ENCODE measurements at places on chromosomes 7 and 10. TPM values are rescaled to one million over a fixed set of nuclear protein-coding genes. Genes with fewer than 3 reads are reported as not detected.

The PRPS1L1 gene
- total RNA-seq: not detected

The CNNM2 gene
- 6.5 TPM for total RNA-seq

The MYL10 gene
- total RNA-seq: not detected

The ZFAND2A gene
- total RNA-seq: 20.5 TPM

The RBM20 gene
- total RNA-seq: under 0.01 TPM

The PNLIPRP1 gene
- total RNA-seq: not detected

The NEURL1 gene
- total RNA-seq: 1.00 TPM

The MOGAT3 gene
- not detected for total RNA-seq

The OPN1SW gene
- not detected for total RNA-seq

The SGPL1 gene
- total RNA-seq: 40.0 TPM

The DPP6 gene
- total RNA-seq: 0.50 TPM

The ZNF503 gene
- 5.8 TPM for total RNA-seq

The BLOC1S2 gene
- total RNA-seq: 47.4 TPM

The FAM13C gene
- total RNA-seq: 0.50 TPM

The EPHA1 gene
- total RNA-seq: 0.33 TPM

The VGF gene
- 249 TPM for total RNA-seq

The ETV1 gene
- total RNA-seq: 17.2 TPM

The NACAD gene
- 2.4 TPM for total RNA-seq

The ARL5B gene
- total RNA-seq: 10.8 TPM

The SFTPA1 gene
- total RNA-seq: under 0.01 TPM

The ITGA8 gene
- 1.1 TPM for total RNA-seq

The GRID1 gene
- total RNA-seq: 0.33 TPM

The UPK3B gene
- total RNA-seq: not detected

The EGR2 gene
- 1.6 TPM for total RNA-seq

The CYP3A7 gene
- total RNA-seq: 0.55 TPM

The FLNC gene
- total RNA-seq: 286 TPM

The MSMB gene
- not detected for total RNA-seq

The OLAH gene
- 0.25 TPM for total RNA-seq

The FAM25C gene
- not detected for total RNA-seq

The SPDYE1 gene
- total RNA-seq: not detected

The RHOBTB1 gene
- 16.4 TPM for total RNA-seq

The MEIG1 gene
- not detected for total RNA-seq

The CLCN1 gene
- not detected for total RNA-seq

The GGCT gene
- total RNA-seq: 24.1 TPM

The PON3 gene
- 0.11 TPM for total RNA-seq

The THAP5 gene
- total RNA-seq: 30.7 TPM

The ALOX5 gene
- not detected for total RNA-seq

The NAMPT gene
- total RNA-seq: 95.3 TPM

The FMC1 gene
- 8.9 TPM for total RNA-seq

The CACNA2D1 gene
- total RNA-seq: 61.6 TPM

Measured in uterine smooth muscle cell (primary cell).